ENCODE measurements at places on chromosomes 3 and 15.

GRCh38 chr3:53482227-53482626 lies 12.2 kb upstream of the CACNA1D start:
- DNase-seq: no peak

GRCh38 chr3:129399895-129400357 lies 28.5 kb downstream of the EFCAB12 start:
- peak; percentile 55 for DNase-seq

- no peak for DNase-seq
Measured at GRCh38 chr15:99404454-99404853, 153.2 kb downstream of the LRRC28 start.

GRCh38 chr3:127197300-127198189 lies 4.6 kb downstream of the PRR23E start:
- no peak for DNase-seq

- DNase-seq: no peak
Measured at GRCh38 chr15:88331291-88331690, 74.8 kb upstream of the NTRK3 start.

DNA sequence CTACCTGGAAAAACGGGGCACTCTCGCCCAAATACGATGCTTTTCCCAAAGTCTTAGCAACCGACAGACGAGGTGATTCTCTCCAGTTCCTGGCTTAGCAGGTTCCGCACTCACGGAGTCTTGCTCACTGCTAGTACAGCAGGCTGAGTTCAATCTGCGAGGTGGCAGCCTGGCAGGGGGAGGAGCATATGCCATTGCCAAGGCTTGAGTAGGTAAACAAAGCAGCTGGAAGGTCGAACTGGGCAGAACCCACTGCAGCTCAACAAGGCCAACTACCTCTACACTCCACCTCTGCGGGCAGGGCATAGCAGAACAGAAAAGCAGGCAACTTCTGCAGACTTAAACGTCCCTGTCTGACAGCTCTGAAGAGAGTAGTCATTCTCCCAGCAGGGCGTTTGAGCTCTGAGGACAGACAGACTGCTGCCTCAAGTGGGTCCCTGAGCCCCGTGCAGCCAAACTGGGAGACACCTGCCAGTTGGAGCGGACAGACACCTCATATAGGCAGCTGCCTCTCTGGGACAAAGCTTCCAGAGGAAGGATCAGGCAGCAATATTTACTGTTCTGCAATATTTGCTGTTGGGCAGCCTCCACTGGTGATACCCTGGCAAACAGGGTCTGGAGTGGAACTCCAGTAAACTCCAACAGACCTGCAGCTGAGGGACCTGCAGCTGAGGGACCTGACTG lies 73.4 kb upstream of the CADM2 start:
- no peak for DNase-seq

DNA sequence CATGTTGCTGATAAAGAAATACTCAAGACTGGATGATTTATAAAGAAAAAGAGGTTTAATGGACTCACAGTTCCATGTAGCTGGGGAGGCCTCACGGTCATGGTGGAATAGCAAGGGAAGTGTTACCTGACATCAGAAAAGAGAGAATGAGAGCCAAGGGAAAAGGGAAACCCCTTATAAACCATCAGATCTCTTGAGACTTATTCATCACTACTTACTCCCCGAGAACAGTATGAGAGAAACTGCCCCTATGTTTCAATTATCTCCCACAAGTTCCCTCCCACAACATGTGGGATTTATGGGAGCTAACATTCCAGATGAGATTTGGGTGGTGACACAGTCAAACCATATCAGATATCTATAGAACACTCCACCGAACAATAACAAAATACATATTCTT lies 904.6 kb downstream of the PDCD6IP start:
- peak; percentile 5 for DNase-seq

DNA sequence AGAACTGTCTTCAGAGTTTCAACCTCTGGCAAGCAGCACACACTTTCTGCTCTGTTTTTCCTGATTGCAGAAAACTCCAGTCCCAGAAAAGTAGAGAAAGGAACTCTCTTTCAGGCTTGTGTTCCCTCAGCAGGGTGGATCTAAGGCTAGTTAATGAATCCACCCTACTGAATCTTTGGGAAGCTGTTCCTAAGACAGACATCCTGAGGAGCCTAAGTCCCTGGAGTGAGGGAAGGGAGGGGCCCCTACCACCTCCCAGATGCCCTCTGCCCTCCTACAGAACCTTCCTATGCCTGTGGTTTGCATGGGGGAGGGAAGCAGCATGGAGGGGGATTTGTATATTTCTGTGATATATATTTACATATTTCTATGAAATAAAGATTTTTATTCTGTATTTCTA lies 124.4 kb downstream of the ANO10 start:
- DNase-seq: no peak

DNA sequence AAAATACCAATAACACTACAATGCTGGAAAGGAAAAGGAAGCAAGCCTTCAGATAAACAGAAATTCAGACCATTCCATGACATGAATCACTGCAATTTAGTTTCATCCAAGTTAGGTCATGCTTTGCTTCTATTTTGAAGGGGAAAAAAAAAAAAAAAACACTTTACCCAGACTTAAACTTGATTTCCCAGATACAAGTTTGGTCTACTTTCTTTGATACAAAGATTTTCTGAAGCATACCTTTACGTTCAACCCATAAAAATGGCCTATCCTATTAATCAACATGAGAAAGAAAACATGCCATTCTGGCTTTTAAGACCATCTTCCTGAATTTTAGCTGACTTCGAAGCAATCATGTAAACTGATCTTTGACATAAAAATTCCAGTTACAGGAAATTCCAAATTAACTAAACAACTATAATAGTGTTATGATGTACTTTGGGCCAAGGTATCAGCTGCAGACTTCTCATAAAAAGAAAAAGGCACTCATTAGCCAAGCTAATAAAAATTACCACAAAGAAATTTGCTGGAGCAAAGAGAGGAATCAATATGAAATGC lies 12.6 kb downstream of the OSBPL10 start:
- no peak for DNase-seq

GRCh38 chr3:66037330-66037985 lies 1.3 kb downstream of the MAGI1 start:
- no peak for DNase-seq

- DNase-seq: no peak
Measured at GRCh38 chr15:53710906-53711305, 48.6 kb downstream of the WDR72 start.

DNA sequence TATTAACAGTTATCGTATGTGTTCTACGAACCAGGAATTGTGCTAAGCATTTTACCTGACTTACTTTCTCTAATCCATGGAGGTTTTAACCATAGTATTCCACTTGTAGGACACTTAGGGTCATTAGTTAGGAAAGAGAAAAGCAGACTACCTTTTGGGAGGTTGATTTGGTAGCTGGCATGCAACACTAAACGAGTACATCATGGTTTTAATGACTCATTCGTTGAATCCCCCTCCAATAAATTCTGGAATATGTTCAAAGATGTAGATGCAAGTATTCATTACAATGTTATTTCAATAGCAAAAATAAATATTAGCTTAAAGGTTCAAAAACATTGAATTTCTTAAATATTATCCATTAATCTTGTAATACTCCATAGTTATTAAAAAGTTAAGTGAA lies 162.5 kb downstream of the FMN1 start:
- no peak for DNase-seq

DNA sequence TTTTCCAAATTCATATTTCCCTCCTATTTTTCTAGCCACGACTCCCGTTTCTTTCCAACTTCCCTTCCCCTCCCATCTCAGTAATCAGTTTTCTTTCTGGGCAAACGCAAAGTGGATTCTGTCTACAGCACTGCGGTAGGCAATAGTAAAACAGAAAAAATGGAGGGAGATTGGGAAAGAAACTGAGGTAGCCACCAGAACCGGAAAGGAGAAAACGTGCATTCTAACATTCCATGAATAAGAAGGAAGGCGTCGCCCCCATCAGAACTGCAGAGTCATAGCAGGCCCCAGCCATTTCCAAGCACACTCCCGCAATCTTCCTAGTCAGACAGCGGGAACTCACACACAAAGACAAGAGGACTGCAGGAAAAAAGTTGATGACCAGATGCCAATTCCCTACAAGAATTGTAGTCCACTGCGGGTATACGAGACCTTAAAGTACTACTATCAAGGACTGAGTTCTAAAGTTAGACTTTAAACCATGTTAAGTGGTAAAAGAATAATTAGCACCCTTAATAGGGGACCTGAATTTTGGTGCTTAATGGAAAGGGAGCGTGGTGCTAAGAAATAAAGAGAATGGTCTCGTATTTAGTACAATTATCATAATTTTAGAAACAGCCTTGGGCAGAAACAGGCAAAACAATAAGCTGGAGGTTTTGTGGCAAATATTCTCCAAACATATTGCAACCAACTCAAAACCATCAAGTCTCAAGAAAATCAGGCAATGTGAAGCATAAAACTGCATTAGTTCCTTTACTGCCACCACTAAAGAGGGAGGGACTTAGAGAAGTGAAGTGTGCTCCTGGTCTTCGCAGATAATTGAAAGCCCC lies 1.4 kb downstream of the PFN2 start:
- DNase-seq: no peak

GRCh38 chr3:62188681-62189375 lies 184.5 kb downstream of the FEZF2 start:
- DNase-seq: peak; percentile 25

DNA sequence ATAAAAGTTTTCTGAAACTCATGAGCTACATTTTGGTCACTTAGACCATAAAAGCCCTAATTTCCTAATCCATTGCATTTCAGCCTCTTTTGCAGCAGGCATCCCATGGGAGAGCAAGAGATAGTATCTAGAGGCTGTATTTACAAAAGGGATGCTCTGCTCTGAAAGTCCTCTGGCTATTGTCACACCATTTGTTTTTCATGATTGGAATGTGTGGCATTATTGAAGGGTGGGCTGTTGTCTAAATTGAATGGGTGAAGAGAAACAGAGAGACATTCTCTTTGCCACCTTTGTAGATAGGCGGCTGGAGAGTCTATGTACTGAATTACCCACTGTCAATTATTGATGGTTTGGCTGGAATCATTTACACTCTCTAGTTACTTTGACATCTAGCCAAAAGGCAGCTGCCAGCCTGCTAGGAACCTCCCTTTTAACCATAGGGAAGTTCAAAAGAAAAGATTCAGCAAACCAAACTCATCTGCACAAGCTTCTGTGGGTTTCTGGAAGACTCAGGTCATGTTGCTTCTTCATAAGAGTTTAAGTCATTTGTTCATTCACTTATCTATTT lies 89.8 kb upstream of the RARB start:
- no peak for DNase-seq

GRCh38 chr3:172209333-172210321 lies 170.2 kb downstream of the FNDC3B start:
- DNase-seq: no peak

GRCh38 chr3:100252001-100252400 lies 8.8 kb upstream of the TBC1D23 start:
- no peak for DNase-seq

- no peak for DNase-seq
Measured at GRCh38 chr15:39574427-39574826, 6.5 kb upstream of the THBS1 start.

DNA sequence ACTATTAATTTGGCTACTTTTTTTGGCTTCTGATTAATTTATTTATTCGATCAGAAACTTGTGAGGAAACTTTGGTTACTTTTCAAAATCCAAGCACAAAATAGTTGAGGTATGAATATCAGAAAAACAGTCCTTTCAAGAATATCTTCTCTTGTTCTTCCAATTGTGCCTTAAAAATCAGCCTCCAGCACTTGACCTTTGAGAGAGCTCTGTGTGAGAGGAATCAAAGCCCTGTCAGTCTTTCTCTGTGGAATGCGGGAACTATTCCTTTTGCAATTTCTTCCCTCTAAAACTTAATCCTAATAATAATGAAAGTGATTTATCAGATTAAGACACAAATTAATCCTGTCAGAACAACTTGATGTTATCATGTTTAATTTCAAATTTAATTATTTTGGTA lies 185.9 kb downstream of the ABHD5 start:
- no peak for DNase-seq

DNA sequence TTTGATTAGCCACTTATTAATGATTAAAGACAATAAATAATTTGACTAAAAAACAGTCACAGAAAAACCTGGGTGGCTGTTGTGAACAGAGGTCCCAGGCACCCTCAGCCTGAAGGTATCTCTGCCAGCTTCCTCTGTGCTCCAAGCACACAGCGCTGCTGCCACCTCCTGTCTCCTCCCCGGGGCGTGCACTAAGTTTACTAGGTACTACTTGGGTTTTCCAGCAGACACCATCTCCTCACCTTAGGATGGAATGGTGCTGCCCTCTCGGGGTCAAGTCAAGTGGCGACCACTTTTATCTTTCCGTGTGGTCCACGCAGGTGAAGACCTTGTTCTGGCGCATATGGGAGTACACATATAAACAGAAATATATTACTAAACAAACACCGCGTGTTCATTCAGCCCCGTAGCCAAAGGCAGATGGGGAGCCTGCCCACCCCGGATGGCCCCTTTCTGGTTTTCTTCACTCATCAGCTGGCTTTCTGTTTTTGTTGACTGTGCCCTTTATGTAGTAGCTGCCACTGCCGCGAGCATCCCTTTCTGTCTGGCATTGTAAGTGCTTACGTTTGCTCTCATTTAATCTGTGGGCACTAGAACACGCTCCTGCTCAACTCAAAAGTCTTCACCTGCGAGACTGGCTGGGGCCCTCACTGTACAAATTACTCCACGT lies 128.0 kb downstream of the LRIG1 start:
- DNase-seq: no peak

- DNase-seq: no peak
Measured at GRCh38 chr15:64251121-64251520, 88.3 kb upstream of the PPIB start.

GRCh38 chr3:146124126-146124801 lies 36.7 kb downstream of the PLOD2 start:
- DNase-seq: no peak

DNA sequence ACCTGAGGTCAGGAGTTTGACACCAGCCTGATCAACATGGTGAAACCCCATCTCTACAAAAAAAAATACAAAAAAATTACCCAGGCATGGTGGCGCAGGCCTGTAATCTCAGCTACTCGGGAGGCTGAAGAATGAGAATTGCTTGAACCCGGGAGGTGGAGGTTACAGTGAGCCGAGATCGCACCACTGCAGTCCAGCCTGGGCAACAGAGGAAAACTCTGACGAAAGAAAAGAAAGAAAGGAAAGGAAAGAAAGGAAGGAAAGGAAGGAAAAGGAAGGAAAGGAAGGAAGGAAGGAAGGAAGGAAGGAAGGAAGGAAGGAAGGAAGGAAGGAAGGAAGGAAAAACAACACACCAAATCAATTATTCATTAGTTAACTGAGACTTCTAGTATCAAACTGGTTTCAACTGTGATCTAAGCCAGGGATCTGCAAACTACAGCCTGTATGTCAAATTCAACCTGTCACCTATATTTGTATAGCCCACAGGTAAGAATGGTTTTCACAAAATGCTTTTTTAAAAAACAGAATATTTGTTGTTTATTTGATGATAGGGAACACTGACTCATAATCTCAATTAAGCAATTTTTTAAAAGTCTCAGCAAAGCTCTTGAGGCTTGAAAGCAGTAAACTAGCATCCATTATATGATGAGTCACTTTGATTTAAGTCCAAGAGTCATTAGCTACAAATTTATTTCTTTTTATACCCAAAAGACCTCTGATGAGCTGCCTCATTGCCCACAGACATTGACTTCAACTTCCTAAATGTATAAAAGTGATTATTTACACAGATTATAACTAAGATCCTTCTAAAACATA lies 127.6 kb downstream of the TBL1XR1 start:
- DNase-seq: no peak
